Central memory CD4-positive, alpha-beta T cell (primary cell): ENCODE measurements at places on chromosomes 4 and X.

GRCh38 chrX:8845060-8845459, 43.9 kb upstream of the FAM9A start:
- DNase-seq: no peak

DNA sequence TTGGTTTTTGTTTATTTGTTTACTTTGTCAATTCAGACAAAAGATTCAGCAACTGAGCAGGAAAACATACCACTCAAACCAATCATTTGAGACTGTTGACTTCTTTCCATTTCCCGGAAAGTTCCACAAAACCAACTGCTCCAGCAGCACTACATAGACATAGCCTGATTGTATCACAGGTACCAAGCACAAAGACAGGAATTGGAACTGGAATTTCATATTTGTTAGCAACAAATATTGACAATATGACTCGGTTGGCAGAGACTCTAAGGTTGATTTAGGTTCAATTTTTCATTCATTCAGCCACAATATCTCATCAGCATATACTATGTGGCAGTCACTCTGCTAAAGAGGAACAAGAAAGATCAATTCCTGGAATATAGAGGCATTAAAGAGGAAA, 364.0 kb downstream of the ZIC3 start:
- no peak for DNase-seq

DNA sequence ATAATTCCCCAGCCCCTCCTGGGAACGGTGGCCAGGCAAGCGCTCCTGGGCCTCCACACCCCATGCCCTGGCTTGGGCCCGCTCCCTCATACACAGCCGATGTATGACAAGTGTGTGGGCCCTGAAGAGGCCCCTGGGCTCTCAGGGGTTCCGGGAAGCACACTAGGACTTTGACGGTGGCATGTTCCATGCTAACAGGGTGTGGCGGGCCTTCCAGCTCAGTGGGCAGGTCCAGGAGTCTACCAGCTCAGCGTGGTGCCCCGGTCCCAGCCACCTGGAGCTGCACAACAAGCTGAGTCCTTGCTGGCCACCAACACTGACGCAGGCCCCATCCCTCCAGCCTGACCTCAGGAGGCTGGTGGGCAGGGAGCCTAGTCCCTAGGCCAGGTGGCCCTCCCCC, 24.4 kb upstream of the HMX1 start:
- no peak for DNase-seq

GRCh38 chr4:10460313-10461047, 3.3 kb upstream of the ZNF518B start:
- DNase-seq: no peak

- DNase-seq: no peak
Observed at GRCh38 chr4:71338846-71339593, at the start of gene SLC4A4. Gene SLC4A4, plus strand, starts transcription at chr4:71339020.

- no peak for DNase-seq
Observed at GRCh38 chr4:179530958-179531357, 2088.7 kb upstream of the AGA start.

GRCh38 chr4:71195924-71196323, 142.9 kb upstream of the SLC4A4 start:
- no peak for DNase-seq

GRCh38 chr4:87838205-87838604, 5.4 kb downstream of the MEPE start:
- no peak for DNase-seq

GRCh38 chr4:113849771-113850170, 88.2 kb upstream of the CAMK2D start:
- no peak for DNase-seq
